DND-41 (cell line): ENCODE measurements at places on chromosomes 1 and 21.

- DNase-seq, result no peak
Observed at GRCh38 chr1:232993555-232993954, 43.1 kb downstream of the NTPCR start.

- no peak for DNase-seq
- H3K27me3 ChIP-seq, result peaks cover 29% of the 10 kb centered on the region
- H3K4me3 ChIP-seq, result no peak overlapping the region
- no peaks in the 10 kb centered on the region for H3K4me1 ChIP-seq
Observed at GRCh38 chr1:155035936-155036335, 2.3 kb downstream of the DCST1 start.

GRCh38 chr1:165896277-165896676 is 68.9 kb downstream of the UCK2 start:
- peaks cover 100% of the 10 kb centered on the region for H3K36me3 ChIP-seq
- H3K27ac ChIP-seq, result no peak overlapping the region

DNA sequence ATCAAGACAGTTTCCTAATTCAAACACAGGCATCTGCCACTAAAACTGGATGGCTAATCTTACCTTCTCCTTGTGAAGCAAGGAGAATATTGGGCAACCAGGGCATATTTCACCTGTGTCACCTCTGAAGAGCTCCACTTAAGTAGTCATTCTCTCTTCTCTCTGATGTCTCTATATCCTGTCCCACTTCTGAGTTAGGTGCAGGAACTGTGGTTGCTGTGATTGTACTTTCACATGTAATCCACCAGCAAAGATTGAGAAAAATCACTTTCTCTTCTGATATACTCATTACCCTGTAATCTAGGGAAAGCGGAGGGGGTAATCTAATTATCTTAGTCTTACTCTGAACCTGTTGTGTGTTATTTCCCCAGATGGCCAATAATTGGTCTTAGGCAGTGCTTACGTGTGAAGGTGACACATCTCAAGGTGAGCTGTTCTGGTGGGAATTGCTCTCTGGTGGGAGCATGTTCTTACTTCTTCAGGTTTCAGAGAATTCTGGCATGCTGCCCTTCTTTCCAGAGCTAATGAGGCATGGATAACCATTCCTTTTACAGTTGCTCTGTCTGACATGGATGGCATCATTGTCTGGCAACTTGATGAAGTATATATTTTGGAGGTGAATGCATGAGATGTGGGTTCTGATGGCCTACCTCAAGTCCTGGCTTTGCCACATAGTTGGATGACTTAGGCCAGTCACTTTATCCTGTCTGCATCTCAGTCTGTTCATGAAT is 12.0 kb downstream of the XCL2 start:
- no peak for DNase-seq
- no peak overlapping the region for H3K4me3 ChIP-seq
- peaks cover 41% of the 10 kb centered on the region for H3K4me1 ChIP-seq
- no peaks in the 10 kb centered on the region for H3K36me3 ChIP-seq
- H3K27ac ChIP-seq, result peak overlapping the region; percentile 29; the same call in 1 of the 2 replicates

DNA sequence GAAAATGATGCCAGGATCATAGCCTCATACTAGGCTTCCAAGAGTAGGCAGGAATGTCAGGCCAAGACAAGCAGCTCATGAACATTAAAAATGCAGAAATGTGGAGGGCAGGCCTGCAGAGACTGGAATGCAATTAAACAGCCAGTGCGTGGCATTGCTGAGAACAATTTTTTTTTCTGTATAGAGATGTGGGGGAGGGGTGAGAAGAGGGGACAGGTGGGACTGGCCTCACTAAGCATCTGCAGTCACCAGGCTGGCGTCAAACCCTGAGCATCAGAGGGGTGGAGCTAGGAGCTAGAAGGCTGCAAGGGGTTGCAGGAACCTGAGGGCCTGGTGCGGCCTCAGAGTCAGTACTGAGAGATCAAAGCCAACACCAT is 114.1 kb downstream of the TNR start:
- H3K4me3 ChIP-seq, result no peak overlapping the region
- no peaks in the 10 kb centered on the region for H3K4me1 ChIP-seq
- DNase-seq, result no peak
- no peak overlapping the region for H3K27ac ChIP-seq
- H3K36me3 ChIP-seq, result no peaks in the 10 kb centered on the region
- peaks cover 3% of the 10 kb centered on the region for H3K27me3 ChIP-seq
